NCI-H1417 (cell line): ENCODE measurements at places on chromosomes 1 and 21.

DNA sequence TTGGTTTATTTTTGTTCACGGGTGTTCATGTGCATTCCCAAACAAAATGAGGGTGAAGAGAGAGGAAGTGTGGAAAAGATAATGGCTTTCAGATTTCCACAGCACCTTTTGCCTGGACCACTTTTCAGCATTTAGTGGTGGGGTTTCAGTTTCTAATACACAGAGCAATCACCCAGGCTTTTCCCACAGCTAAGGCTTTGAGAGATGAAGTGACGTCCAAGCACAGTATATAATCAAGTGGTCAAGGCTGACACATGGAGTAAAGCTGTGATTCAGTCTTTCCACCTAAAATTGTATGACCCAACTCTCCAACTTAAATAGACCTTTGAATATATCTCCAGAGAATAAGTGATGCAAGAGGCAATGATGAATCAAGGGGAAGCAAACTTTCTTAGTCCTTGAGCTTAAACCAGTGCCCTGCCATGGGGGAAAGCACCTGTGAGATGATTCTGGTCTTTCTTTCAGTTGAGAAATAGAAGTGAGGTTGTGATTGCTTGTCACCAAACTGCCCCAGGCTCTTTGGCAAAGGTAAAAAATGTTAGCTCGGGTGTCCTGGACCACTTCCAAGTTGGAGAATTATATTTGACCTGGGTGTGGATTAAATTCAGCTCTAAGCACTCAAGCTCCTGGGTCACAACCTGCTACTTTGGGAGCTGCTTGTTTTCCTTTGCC, 2.4 kb upstream of the PIK3R3 start:
- DNase-seq: peak; percentile 64

DNA sequence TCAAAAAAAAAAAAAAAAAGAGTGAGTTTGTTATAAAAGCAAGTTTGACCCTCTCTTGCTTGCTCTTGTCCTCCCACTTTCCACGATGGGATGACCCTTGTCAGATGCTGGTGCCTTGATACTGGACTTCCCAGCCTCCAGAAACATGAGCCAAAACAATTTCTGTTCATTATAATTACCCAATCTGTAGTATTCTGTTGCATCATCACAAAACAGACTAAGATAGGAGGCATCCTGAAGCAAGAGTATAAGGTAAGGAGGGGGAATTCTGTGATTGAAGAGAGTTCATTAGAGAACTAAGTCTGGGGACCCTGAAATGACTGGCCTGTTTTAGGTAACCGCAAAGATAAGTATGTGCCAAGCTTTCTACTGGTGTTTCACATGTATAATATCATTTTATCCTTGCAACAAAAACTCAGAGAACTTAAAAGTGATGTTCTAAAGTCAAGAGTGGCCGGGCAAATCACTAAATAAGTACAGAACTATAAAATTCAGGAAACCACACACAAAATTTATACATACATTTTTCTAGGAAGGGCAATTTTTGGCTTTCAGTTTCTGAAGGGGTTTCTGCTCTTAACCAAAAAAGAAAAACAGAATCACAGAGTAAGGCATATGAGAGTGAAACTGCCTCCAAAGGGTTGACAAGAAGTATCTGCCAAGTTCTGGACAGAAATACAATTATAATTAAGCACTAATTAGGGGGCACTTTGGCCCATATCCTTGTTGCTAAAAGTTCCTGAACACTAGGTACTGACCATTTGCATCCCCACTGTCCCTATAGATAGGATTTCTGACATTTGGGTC, 14.0 kb downstream of the DNALI1 start:
- no peak for DNase-seq

GRCh38 chr1:153936011-153936802, 10.3 kb downstream of the DENND4B start:
- no peak for DNase-seq

DNA sequence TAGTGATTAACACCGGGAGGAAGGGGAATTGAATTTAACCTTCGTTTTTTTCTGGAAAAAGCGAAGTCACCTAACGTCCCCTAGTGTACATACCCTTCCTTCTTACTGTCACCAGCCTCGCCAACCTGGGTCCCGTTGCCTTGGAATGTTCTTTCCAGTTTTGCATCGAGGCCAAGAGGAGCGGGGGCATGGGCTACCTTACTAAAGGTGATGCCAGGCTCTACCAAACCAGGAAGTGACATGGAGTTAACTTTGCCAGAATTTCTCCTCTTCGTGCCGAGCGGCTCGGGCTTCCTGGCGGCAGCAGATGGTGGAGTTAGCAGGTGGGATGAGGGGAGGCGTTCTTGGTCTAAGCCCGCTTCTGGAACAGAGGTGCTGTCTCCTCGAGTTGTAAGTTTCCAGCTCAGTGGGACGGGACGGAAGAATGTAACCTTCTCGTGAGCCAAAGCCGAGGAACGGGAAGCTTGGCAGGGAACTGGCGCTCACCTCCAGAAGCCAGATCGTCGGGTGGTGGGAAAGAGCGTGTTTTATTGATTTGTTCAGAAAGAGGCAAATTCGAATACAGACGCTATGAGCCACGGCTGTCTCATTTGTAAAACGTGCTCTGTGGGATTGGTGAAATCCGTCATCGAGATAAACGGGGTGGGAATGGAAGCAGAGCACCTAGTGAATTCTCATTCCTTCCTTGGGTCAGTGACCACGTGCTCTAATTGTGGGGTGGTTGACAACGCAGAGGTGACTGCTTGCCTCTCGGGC, 486 bp downstream of the NIPAL3 start:
- peak; percentile 35 for DNase-seq

DNA sequence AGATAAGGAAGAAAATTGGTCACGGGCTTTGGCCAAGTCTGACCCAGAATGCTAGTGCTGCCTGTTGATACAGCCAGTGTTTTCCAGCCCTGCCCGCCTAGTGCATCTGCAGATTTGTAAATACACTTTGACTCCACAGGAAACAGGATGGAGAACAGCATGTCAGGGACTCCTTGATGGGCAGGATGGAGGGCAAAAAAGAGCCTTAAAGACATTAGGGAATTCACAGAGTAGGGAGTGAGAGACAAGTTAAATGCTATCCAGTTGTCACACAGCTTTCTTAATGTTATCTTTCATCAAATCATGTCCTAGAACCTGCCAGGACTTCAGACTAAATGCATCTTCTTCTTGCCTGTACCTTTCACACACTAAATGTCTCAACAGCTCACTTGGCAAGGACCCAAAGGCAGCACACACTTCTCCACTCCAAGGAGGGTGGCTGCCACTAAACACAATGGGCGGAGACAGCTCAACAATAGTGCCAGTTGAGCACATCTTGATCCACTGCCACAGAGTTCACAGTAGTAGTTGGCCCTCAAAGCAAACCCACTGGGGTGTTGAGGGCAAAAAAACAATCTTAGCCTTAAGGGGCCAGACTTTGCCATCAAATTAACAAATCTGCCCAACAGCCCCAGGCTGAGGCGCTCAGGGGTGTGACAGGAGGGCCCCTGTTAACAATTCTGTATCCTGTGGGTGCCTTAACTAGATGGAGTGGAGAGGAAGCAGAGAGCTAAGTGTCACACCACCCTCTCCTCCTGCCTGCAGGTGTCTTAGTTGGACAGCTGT, 2.7 kb downstream of the HIVEP3 start:
- DNase-seq: peak; percentile 56

- DNase-seq: no peak
Measured at GRCh38 chr1:245211761-245212160, 57.0 kb downstream of the KIF26B start.

GRCh38 chr1:180186831-180187230, 32.2 kb downstream of the QSOX1 start:
- DNase-seq: no peak

- DNase-seq: no peak
Measured at GRCh38 chr1:41905093-41905675, 13.5 kb downstream of the HIVEP3 start.

GRCh38 chr1:198449727-198450433, 90.6 kb downstream of the ATP6V1G3 start:
- DNase-seq: no peak

DNA sequence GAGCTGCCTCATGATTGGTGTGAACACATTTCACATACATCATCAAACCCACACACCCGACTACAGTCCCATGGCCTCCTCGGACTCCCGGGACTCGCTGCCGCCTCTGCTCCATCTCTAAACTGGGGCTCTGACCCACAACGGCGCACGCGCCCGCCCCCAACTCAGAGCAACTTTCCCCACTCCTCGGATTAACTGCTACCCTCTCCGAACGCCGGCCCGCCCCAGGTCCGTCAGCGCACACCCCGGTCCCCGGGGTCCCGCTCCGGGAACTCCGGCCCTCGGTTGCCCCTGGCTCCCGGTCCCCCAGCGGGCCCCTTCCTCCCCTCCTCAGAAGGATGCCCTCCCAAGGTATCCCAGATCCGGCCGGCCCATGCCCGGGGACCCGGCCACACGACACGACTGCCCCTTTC, 740 bp downstream of the DSTYK start:
- no peak for DNase-seq

DNA sequence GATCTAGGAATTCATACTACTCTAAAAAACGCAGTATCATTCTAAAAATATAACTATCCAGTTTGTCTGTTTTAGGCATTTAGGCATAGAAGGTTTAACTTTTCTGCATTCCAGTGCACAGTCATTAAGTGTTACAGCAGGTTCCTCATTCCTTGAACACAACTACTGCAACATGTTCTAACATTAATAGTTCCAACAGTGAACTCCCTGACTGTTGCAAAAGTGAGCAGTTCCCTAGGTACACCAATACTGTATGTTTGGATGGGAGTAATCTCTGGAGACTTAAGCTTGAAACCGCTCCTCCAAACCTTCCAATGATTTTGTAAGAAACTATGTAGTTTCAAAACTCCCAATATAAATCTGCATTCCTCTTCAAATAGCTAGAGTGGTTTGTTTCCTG, 46.2 kb downstream of the UCHL5 start:
- DNase-seq: no peak

- no peak for DNase-seq
Measured at GRCh38 chr21:38916214-38916964, 110.7 kb downstream of the ETS2 start.

DNA sequence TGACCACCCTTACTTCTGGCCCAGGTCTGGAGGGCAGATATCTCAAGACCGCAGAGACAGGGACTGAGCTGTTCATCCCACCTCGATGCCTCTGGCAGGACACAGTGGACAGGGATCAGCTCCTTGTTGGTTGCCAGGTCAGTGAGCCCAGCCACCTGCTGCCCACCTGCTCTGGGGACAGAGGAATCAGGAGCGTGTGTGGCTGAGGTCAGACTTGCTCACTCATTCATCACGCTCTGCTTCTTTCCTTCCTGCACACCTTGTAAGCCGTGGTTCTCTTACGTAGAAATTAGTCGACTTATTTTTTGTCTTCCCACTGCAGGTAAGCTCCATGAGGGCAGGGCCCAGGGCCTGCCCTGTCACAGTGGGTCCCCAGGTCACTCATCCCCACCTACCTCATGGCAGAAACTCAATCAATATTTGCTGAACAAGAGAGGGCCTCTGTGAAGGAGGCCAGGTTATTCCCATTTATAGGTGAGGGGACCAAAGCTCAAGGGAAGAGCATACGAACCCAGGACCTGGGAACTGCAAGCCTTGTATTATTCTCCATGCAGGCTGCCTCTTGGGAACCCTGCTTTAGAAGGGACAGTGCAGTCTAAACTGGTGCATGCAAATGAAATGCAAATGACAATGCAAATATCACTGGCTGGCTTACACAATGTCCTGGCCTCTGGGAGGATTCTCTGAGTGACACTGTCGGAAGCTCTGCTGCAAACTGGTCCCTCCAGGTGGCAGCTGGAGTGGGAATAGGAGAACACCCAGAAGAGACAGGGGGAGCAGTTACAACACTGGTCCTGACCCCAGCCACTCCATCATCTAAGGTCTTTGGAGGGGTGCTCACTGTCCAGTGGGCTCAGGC, 58.4 kb upstream of the PAX7 start:
- DNase-seq: no peak

DNA sequence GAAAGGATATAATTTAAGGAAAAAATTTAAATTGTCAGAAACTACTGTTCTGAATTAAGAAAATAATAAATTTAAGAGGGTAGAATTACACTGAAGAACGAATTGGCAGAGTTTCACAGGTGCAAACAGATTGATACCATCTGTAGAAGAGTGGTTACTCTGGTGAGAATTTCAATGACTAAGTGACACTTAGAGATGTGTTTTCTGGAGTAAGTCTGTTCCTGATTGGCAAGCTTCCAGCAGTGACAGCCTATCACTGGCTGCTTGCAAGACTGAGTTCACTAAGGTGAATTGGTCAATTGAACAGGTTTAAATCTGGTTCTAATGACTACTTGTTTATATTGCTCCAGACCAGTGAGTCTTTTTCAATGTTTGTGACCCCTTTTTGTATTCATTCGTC, 838.2 kb upstream of the RGS18 start:
- DNase-seq: peak; percentile 5

DNA sequence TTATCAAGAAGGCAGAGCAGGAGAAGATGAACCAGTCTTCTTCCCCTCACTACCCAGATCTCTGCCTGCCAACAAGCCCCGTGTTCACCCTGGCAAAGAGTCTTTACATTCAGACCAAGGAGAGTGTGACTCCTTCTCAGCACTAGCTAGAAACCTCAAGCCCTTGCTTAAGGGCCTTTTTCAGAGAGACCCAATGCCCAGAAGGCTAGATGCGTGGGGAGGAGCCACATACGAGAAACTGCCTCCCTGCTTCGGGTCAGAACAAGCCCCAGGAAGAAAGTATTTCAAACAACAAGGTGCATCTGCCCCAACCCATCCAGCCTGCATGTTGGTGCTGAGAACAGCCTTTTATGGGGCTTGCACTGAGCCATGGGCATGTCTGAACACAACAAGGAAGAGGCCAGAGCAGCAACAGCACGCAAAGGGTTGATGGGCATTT, 152.7 kb upstream of the CAMK1G start:
- DNase-seq: no peak

DNA sequence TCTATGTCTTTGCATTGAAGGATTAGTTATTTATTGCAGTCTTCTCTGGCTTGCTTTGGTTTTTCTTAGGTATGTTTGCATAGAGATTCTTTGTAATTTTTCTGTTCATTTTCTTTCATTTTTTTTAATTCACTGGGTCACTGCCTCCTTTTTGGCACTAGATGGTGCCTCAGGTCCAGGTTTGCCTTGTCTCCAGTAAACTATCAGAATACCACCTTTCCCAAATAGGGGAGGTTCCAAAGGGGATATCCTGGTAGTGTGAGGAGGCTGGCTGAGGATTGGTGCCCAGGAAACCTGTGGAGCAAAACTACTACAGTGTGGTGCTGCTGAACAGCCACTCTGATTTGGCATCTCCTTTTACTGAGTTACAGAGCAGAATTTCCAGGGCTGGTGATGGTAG, 257.1 kb downstream of the KCTD3 start:
- DNase-seq: no peak

DNA sequence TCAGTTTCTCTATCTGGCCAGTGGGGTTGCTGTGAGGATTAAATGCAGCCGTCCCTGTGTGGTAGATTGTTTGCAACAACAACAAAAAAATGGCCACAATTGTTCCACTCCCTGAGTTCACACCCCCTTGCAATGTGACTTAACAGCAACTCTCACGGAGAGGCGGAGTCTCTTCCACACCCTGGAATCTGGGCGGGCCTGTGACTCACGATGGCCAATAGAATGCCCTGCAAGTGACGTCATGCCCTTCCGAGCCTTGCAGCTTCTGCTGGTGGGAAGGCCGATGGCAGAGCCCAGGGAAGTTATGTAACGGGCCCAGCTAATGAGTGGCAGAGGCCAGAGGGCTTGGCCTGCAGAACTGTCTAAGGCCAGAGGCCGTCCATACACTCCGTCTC, 87.9 kb downstream of the RIPK4 start:
- DNase-seq: peak; percentile 75
